ENCODE measurements at places on chromosomes 1 and 21.

DNA sequence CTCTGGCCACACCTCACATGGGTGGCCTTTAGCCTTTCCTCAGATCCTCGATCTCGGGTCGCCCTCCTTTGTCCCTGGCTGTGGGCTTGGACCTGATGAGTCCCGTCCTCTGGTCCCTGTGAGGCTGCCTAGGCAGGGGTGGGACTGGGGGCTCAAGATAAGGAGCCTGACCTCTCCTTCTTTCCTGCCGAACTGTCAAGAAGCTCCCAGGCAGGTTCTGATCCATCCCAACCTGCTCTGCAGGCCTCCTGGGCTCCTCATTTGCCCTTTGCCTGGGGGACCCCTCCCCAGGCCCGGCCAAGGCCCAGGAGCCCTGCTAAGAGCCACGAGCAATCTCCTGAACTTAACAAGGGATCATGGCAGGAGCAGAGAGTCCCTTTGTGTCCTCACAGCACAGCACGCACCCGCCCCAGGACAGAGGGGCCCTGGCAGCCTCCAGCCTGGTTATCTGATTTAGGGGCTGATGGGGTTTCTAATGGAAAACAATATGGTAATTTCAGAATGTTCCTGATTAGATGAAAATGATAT is 82.4 kb upstream of the POU3F1 start:
- no peak for DNase-seq

- DNase-seq, result no peak
These were observed 68.2 kb upstream of the SELENON start for GRCh38 chr1:25731626-25732370.

- DNase-seq, result no peak
These were observed 199.3 kb upstream of the GRIK3 start for GRCh38 chr1:37233606-37234005.

DNA sequence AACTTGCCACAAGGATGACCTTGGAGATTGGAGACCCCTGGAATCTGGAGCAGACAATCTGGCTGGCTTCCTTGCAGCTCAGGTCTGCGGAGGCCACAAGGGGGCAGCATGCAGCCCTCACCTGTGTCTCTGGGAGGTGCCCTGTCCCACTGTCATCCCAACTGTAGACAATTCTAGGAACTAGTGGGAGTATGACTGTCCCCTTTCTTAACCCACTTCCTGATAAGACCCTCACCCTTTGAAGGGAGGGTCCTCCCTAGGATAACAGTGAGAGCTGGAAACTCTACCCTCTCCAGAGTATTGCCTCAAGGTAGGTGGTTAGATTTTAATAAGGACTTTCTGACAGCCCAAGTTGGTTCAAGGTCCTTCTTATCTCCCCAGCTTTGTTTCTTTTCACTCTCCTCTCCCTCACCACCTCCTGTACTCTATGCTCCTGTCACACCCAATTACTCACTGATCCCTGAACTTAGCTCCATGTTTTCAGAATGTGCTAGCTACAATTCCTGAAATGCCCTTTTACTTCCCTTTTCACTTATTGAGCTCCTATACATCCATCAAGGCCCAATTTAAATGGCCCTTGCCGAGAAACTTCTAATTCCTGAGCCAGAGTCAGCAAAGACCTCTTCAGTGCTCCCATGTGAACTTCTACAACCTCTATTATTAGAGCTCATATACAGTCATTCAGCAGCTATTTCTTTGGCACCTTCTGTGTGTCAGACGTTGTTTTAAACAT is 9.2 kb upstream of the KCNQ4 start:
- DNase-seq, result no peak

GRCh38 chr1:21165076-21165475 is 11.6 kb downstream of the EIF4G3 start:
- no peak for DNase-seq

GRCh38 chr1:36446746-36447145 is 3.5 kb downstream of the OSCP1 start:
- DNase-seq, result no peak

- DNase-seq, result no peak
These were observed 79.1 kb upstream of the PGD start for GRCh38 chr1:10319750-10320149.

- no peak for DNase-seq
These were observed 126.9 kb downstream of the SETD4 start for GRCh38 chr21:35933466-35933865.

DNA sequence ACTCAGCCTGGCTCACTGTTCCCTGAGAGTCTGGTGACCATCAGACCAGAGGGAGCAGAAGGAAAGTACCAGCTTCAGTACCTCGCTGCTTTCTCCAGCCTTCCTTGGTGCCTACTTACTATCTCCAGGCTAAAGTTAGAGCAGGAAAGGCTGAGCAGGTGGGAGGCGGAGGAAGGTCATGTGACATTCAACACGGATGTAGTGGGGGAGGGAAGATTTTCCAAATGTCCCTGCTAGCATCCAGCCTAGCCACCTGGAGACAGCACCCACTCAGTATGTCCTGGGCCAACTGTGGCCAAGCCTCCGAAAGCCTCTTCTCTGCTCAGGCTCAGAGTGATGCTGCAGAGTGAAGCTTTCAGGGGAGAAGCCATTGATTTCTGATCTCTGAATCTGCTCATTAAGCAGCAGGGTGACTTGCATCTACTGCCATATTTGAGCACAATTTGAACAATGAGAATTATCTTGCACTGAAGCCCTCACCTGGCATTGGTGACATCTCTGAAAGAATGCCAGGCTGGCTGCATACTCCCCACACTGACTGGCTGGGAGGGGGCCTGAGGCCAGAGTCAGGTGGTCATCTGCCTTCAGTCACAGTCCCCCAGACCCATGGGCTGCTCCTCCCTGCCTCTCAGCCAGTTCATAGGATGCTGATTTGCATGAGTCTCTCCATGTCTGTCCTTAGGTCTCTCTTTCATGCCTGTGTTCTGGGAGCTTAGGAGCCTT is 86.2 kb downstream of the KCND3 start:
- DNase-seq, result no peak

GRCh38 chr1:47393141-47393540 is 22.9 kb upstream of the FOXE3 start:
- no peak for DNase-seq

DNA sequence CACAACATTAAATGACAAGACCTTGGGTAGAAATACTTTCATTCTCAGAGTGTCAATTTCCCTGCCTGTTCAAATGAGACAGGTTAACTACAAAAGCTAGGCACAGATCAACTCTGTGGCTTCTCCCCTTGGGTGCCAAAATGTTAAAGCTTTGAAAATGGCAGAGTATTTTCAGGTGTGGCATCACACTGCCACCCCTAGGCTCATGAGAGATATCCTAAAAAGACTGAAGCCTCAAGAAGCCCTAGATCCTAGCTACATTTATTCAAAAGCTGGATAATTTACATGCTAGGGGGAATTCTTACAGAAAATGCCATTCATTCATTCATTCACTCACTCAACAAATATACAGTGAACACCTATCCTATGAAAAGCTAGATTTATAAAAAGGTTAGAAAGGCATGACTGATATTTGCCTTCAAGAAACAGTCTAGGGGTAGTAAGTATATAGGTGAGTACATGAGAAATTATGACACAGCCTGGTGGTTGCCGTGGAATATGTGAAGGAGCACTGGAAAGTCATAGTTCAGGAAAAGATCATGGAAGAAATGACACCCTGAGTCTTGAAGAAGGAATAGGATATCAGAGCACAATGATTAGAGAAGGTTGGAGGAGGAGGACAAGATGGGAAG is 15.9 kb upstream of the RAB4A start:
- no peak for DNase-seq

DNA sequence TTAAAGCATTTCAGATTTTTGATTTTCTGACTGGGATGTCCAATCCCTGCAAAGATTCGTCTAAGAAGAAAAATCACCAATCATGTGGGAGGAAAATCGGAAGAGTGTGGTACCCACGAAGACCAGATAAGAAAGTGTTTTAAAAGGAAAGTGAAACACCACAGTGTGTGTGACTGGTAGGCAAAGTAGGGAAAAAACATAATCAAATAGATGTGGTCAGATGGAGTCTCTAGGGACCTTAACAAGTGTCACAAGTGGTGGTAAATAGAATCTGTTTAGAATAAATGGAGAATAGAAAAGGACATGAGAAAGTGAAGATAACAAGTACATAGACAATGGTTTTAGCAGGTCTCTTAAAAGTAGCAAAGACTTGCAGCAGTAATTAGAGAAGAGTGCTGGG is 154.6 kb downstream of the SLC30A10 start:
- DNase-seq, result no peak

- no peak for DNase-seq
These were observed 1.6 kb upstream of the QSOX1 start for GRCh38 chr1:180153032-180153431.

DNA sequence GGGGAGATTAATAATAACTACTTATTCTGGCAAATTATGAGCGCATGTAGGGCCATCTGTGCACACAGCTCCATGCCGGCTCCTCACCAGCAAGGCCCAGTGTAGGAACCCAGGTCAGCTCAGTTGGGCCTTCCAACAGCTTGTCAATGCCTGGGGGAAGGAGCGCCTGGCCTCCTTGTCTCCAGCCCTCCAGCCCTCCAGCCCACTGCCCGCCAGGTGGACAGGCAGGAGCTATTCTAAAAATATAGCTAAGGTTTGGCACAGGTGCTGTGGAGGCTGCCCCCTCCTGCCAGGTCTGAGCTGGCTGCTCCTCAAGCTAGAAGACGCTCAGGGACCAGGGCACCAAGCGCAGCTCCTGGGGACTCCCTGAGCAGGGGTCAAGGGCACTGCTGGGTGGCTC is 85.7 kb downstream of the GRIK3 start:
- peak; percentile 33 for DNase-seq

DNA sequence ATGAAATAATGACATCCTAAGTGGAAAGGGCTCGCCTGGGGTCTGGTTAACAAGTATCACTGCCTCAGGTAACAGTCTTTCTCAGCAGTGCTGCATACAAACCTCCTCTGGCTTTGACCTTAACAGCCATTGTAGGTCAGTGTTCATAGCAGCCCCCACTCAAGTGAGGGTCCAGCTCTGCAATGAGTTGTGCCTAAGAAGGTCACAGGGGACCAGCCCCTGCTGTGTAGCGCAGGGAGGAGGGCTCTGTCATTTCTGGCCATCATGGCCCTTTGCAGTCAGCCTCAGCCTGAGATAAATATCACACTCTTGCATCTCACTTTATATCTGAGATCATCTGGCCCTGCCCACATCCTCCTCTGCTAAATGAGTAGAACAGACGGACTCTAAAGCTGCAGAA is 18.1 kb upstream of the MYSM1 start:
- no peak for DNase-seq

DNA sequence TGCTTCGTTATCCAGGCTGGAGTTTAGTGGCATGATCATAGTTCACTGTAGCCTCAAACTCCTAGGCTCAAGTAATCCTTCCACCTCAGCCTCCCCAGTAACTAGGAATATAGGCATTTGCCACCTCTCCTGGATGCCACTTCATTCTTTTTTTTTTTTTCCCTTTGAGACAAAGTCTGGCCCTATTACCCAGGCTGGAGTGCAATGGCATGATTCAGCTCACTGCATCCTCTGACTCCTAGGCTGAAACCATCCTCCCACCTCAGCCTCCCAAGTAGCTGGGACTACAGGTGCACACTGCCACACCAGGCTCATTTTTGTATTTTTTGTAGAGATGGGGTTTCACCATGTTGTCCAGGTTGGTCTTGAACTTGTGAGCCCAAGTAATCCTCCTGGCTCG is 19.3 kb downstream of the OSBPL9 start:
- no peak for DNase-seq

- no peak for DNase-seq
These were observed 48.1 kb downstream of the CDC14A start for GRCh38 chr1:100400404-100400803.

GRCh38 chr1:187396929-187397796 is 568.4 kb downstream of the PLA2G4A start:
- no peak for DNase-seq

GRCh38 chr21:44496564-44497550 is 41.5 kb downstream of the LRRC3 start:
- DNase-seq, result no peak

DNA sequence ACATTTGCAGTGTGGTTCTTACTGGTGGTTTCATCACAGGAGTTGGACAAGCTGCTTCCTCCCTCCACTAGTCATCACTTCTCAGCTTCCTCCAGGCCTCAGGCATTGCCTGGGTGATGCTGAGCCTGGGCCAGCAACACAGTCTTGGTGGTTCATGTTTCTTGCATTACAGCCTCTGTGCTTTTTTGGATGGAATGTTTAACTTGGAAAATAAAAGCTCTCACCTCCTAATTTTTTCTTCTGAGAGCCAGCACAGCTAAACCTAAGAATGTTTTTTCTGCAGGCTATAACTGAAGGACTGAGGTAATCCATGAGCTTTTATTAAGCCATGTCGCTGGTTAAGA is 66.1 kb upstream of the RHOU start:
- DNase-seq, result no peak

- no peak for DNase-seq
These were observed 40.9 kb downstream of the PTAFR start for GRCh38 chr1:28135371-28136168.

GRCh38 chr21:38721958-38722357 is 83.8 kb upstream of the ETS2 start:
- DNase-seq, result no peak

- no peak for DNase-seq
These were observed 46.6 kb downstream of the CRB1 start for GRCh38 chr1:197314682-197315081.

DNA sequence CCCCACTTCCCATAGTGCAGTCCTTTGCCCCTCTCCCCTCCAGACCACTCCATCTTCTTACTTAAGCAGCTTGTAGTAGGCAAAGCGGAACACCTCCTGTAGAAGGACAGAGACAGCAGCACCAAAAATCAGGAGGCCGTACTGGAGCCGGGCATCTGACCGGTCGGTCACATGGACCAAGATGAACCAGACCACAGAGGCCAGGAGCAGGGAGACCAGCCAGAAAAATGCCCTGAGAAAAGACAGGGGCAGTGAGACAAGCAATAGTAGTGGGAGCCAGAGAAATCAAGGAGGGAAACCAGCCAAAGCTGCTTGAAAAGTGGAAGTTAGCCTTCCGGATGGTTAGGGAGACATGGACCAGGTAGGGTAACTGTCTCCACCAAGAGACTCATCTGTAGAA is 920 bp downstream of the APH1A start:
- DNase-seq, result no peak

- no peak for DNase-seq
These were observed 41.4 kb downstream of the MTARC1 start for GRCh38 chr1:220828179-220828490.

DNA sequence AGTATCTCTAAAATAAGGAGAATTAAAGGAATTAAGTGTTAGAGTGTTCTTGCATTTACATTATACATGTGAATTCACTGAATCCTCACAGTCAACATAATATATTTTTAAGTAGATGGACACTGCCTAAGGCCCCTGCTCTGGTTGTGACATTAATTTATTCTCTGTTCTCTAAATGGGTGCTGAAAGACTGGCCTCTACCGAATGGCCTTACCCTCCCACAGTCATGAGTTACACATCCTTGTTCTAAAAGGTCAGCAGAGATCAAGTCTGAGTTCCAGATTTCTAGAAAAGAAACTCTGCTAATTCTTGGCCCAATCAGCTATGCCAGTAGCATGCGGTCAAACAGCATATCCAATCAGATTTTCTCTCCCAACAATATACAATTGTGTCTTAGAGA is 193.2 kb downstream of the TM2D1 start:
- DNase-seq, result no peak

- DNase-seq, result no peak
These were observed 39.7 kb downstream of the TTC13 start for GRCh38 chr1:230938924-230939368.

- DNase-seq, result no peak
These were observed 60.4 kb downstream of the SLC44A5 start for GRCh38 chr1:75550559-75550958.
